ENCODE measurements at places on chromosomes 7 and 10.

GRCh38 chr7:11415101-11415500, 416.9 kb downstream of the THSD7A start:
- no peak for DNase-seq

- DNase-seq = no peak
Observed at GRCh38 chr10:109835257-109835656, 88.1 kb downstream of the XPNPEP1 start.

GRCh38 chr7:2761801-2762497, 73.9 kb downstream of the AMZ1 start:
- no peak for DNase-seq

GRCh38 chr7:18593602-18594279, 98.2 kb downstream of the HDAC9 start:
- no peak for DNase-seq

GRCh38 chr7:29146057-29146706, at the start of gene CPVL:
Gene CPVL (minus strand): TSS chr7:29146537. CDS start chr7:29121061, 25,476 bp downstream.
- DNase-seq = no peak

DNA sequence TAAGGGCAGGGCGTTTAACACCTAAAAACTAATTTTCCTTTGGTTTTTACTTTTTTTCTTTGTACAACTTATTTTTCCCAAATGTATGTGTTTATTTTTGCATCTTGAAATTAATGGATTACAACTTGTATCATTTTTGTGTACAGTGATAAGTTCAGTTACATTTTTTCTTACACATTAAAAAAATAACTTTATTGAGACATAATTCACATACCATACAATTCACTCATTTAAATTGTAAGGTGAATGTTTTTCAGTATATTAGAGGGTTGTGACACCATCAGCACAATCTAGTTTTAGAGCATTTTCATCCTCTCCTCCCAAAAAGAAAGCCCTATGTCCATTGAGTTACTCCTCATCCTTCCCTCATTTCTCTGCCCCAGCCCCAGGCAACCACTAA, 11.6 kb downstream of the OGDH start:
- no peak for DNase-seq

GRCh38 chr7:1395211-1396070, 63.8 kb downstream of the MICALL2 start:
- DNase-seq = no peak

GRCh38 chr10:113151190-113151666, 201.2 kb downstream of the TCF7L2 start:
- DNase-seq = no peak

- DNase-seq = no peak
Observed at GRCh38 chr10:6473430-6473829, 106.6 kb downstream of the PRKCQ start.

DNA sequence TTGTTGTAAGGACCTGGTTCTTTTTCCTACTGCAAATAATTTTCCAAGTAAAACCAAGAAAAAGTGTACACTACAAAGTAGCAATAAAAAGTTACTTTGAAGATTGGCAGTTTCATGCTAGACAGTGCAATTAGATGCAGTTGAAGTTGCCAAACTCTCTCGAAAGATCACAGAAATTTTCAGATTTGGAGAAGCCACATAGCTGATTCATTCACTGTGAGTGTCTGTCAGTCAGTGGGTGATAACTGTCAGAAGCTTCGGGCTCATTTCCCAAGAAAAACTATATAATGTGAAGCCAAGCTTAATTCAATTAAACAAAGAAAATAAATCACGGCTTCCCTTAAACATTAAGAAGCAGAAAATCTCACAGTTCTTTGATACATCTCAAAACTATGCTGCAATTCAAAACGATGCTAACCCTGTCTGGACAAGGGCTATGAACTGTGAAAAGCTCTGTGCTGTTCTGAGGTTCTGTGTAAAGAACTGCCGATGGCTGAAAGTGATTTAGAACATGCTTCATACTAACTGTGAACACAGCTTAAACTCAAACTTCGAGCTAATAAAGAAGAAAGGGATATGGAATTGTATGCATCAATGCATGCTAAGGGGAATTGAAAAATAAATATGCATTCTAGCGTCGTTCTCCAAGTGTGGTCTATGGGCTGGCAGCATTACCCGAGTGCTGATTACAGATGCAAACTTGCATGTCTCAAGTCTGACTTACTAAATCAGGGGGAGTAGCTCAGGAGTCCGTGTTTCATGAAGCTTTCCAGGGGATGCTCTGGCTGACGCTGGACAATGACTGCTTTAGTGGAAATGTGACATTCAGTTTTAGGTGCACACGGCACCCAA, 557.4 kb downstream of the CALN1 start:
- DNase-seq = no peak

DNA sequence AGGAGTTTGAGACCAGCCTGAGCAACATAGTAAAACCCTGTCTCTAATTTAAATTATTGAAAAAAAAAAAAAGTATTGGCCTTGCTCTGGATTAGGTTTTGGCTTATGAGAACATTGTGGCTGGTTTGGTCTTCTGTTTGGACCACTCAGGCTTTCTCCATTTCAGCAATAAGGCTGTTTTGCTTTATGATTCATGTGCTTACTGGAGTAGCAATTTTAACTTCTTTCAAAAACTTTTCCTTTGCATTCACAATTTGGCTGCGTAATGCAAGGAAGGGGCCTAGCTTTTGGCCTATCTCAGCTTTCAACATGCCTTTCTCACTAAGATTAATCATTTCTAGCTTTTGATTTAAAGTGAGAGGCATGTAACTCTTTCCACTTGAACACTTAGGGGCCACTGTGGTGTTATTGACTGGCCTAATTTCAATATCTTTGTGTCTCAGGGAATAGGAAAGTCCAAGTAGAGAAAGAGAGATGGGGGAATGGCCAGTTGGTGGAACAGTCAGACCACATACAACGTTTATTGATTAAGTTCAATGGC, 38.0 kb upstream of the SRPK2 start:
- DNase-seq = no peak

GRCh38 chr10:65270969-65271368, 1654.9 kb upstream of the LRRTM3 start:
- no peak for DNase-seq
